ENCODE measurements at places on chromosomes 11 and 22.

DNA sequence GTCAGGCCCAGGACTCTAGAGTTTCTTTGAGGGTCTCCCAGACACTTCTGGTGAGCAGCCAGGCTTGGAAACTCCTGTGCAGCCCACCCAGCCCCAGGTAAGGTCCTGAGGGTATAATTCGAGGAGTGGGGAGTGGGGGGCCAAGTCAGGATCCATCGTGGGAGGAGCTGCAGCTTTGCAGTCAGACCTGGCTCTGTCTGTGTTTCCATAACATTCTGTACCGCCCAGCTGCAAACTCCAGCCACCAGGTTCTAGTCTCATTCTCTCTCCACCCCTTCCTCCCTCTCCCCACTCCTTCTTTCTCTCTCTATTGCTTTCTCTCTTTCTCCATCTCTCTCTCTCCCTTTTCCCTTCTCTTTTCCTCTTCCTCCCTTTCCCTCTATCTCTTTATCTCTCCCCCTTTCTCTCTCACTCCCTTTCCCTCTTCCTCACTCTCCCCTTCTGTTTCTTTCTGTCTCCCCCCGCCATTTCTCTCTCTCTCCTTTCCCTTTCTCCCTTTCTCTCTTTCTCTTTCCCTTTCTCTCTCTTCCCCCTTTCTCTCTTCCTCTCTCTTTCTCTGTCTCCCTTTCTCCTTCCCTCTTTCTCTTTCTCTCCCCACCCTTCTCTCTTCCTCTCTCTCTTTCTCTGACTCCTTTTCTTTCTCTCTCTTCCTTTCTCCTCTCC lies 127.2 kb downstream of the MN1 start:
- no peak for DNase-seq

DNA sequence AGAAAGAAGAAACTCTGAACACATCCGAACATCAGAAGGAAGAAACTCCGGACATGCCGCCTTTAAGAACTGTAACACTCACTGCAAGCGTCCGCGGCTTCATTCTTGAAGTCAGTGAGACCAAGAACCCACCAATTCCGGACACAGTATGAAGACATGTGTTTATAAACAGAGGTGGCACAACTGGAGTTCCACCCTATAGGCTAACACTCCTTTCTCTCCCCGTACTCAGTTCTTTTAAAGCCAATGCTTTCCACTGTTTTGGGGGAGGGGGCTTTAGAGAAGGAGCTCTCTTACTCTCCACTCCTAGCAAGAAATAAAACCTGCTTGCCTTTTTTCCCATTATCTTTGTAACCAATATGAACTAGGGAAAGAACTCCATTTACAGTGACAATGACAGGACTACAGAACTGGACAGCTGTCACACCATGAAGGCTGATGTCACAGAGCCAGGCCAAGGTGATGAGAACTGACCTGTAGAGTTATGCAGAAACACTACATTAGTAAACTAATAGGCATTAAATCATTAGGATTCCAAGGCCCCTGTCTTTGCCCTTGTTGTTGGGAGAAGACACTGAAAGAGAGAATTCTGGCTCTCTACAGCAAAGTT lies 733 bp downstream of the TRIM5 start:
- DNase-seq = no peak

DNA sequence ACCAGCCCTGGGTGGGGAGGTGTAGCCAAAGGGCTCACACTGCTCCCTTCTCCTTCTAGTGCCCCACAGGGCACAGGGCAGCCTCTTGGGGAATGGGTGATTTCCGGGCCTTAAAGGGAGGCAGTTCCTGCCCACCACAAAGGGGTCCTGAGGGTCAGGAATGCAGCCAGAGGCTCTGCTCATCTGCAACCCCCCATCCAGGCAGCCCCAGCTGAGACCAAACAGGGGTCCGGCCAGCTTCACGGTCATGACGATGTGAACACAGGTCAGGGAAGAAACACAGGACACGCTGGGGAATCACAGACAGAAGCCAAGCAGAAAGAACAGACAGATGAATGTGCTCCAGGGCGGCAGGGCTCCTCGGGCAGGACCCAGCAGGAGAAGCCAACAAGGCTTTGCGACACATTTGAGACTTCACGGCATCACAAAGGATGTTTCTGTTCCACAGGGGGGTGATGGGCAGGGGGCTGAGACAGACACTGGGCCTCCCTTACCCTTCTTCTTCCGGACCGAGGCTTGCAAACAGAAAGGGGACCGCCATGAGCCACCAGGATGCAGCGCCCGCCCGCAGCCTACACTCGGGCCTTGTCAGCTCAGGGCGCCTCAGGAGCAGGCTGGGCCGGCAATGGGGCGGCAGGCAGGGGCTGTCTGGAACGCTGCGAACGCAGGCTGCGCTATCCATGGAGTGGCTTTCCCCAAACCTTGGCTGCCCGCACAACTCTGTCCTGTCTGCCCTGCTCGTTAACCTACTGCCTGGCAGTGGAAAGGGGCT lies 101.9 kb downstream of the CTTN start:
- DNase-seq = no peak

DNA sequence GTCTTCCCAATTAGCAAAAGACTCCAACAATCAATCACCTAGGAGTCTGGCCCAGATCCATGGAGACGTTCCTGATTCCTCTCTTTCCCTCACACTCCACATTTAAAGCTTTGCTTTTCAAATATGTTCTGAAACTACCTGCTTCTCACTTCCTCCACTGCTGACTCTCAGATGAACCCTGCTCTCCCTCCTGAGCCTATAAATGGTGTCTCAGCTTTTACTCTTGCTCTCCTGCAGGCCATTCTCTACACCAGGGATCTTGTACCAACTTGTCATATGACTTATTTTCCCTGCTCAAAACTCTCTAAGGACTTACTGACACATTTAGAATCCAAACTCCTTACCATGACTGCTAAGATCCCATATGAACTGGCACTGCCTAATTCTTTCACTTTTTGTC lies 138.4 kb upstream of the DDI1 start:
- DNase-seq = no peak

- DNase-seq = no peak
Observed at GRCh38 chr11:18668131-18668530, 30.4 kb upstream of the TMEM86A start.

DNA sequence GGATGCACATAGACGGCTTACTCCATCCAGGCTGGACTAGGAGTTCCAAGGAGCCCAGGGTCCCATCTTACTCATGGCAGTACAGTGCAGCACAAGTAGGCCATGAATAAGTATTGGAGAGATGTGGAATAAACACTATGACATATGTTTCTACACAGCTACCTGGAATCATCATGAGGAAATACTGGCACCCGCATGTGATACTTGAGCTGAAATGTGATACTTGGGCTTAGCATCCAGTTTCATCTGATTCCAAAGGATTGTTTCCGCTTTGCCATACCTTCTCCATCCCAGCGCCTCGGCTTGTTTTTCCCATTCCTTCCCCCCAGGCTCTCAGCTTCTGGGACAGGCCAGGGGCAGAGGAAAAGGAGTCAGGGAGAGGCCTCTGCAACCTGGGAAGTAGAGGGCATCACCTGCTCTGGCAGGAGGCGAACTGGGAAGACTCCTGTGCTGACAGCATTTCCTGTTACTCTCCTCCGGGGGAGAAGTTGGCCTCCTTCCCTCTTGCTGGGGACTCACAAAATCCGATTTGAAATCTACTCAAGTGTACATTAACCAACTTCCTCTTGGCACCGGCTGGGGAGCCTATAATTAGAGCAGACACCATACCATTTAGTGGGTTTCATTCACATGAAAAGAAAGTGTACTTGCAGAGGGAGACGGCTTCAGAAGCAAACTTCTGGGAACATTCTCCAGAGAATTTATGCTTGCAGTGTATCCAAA lies 187.8 kb downstream of the MIAT start:
- DNase-seq = no peak

DNA sequence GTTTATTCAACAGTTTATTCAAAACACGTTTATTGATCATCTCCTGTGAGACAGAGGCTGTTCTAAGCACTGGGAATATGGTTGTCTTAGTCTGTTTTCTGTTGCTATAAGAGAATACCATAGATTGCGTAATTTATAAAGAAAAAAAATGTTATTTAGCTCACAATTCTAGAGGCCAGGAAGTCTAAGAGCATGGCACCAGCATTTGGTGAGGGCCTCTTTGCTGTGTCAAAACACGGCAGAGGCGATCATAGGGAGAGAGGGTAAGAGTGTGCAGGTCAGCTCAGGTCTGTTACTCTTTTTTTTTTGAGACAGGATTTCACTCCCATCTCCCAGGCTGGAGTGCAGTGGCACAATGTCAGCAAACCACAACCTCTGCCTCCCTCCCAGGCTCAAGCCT lies 5.2 kb upstream of the IL17RA start:
- DNase-seq = no peak

GRCh38 chr11:63551091-63551888 lies 11.9 kb downstream of the PLAAT2 start:
- no peak for DNase-seq

DNA sequence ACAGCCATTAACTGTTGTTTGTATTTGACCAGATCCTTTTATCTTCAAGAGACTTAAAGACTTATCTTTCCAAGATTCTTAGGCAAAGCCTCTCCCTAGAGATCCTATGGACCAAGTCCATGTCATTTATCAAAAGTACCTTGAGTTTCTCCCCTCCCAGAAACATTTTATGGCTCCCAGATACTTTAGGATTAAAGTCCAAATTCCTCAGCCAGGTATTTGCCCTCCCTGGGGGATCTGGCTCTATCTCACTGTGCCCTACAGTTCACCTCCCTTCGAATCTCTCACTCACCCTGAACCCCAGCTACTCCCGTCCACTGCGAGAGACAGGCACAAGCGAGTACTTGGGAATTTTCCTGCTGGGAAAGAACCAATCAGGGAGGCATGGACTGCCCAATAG lies 11.9 kb downstream of the MS4A8 start:
- no peak for DNase-seq

DNA sequence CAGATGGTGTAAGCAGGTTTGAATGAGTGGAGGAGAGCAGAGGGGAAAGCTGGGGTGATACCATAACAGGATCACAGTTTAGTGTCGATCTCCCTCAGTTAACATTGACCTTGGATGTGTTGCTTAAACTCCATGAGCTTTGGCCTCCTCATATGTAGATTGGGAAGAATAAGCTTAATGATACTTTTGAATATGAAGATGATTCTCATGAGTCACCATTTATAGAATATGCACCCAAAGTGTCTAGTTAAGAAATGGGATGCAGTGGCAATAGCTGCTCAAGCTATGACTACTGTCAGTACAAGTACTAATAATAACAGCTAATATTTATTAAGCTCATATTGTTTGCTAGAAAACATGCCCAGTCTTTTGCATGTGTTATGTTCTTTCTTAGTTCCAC lies 236.2 kb upstream of the KIRREL3 start:
- no peak for DNase-seq

DNA sequence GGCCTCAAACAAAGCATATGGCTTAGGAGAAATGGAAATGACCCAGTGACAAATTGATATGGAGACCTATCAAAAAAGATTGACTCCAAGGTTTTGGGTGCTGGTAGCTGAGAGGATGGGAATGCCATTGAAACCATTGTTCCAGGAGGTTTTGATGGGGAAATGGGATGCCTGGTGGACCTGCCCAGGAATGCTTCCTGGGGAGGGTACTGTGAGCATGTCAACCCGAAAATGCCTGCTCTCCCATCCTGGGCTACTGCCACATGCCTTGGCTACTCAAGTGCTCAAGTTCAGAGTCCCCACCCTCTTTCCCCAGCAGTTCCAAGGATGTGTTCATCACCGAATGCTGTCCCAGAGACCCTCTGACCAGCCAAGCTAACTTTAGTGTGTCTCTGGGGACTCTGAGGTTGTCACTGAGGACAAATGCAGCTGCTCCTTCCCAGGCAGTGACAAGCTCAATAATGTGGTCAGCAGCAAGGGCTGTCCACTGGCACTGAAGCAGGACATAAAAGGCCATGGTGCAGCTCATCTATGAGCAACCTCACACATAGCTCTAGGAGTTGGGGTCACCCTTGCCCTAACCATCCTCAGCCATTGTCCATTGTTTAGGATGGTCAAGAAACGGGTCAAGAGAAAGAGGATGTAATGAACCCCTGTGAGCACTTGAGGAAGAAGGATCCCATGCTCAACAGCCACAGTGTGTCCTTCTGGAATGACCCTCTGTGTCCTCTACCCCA lies 83.7 kb downstream of the TRIM29 start:
- no peak for DNase-seq

DNA sequence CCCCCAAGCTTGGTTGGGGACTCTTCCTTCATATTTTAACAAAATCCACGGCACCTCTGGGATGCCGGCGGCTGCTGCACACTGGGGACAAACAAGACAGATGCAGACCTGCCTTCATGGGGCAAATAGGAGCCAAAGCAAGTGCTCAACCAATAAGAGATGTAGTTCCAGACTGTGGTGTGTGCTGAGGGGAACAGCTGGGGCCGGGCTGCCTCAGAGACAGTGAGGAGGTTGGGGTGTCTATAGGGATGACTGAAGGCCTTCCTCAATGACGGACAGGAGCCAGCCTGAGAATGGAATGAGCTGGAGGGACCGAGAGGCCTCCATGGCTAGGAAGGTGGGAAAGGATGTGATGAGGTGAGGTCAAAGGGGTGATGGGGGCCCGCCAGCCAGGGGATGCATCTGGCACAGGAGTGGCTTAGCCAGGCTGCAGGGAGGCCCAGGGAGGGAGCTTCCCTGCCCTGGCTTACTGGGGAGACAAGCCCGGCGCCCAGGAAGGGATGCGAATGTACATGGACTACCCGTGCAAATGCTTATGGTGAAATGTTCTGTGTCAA lies 10.3 kb upstream of the CTSD start:
- DNase-seq = no peak

DNA sequence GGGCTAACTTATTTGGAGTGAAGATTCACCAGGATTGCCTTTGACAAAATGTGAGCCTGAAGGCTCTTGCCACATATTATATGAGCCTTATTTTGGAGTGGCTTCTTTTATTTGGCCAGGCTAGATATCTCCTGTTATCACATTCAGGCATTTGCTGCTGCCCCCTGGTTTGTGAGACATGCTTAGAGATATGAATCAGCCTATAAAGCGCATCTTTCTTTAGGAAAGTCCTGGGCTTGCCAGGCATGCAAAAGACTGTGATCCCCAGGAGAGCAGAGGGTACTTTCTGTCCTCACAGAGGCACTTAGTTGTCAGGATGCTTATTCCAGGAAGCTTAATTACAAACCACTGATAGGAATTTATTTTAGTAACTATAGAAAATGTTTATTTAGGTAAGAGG lies 333.3 kb downstream of the FAT3 start:
- no peak for DNase-seq

GRCh38 chr11:110469127-110469526 lies 39.4 kb downstream of the FDX1 start:
- no peak for DNase-seq
